ENCODE measurements at places on chromosomes 3 and 15.

DNA sequence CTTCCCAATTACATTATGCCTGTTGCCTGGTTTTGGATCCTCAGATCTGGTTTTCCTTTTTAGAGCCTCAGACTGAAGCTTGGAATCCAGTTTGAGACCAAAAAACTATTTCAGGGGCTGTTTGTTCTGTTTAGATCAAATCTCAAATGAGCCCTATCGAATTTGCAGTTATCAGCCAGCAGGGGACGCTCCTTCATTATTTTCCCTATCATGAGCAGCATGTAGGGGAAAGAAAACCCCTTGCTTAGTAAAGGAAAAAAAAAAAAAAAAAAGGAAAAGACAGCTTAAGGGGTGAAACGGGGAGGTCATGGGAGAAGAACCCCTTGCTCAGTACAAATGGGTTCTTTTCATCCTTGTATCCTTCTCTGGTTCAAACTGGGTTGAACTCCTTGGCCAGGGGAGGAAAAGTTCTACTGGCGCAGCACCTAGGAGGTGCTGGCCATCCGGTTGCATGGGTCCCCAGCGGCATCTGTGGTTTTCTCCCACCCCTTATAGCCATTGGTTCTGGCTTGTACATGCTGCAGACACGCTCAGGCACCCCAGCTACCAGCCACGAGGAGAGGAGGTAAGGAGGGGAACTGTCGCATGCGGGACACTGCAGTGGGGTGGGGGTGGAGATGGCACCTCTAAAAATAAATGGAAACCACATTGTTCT, 1375.1 kb upstream of the ALCAM start:
- DNase-seq, result no peak

DNA sequence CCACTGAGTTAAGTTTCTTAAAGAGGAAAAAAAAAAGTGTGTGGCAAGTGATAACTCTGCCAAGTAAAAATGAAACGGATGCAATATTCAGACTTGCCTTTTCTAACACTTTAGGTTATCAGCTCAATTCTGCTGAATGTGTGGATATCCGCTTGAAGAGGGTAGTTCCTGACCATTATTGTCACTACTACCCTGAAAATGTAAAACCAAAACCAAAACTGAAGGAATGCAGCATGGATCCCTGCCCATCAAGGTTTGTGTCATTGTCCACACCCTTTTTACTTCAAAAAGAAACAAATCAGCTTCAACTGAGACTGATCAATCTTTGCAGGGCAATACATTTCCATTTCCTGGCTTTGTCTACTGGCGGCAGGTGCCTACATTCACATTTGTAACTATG, 236.1 kb downstream of the ADAMTSL3 start:
- no peak for DNase-seq

DNA sequence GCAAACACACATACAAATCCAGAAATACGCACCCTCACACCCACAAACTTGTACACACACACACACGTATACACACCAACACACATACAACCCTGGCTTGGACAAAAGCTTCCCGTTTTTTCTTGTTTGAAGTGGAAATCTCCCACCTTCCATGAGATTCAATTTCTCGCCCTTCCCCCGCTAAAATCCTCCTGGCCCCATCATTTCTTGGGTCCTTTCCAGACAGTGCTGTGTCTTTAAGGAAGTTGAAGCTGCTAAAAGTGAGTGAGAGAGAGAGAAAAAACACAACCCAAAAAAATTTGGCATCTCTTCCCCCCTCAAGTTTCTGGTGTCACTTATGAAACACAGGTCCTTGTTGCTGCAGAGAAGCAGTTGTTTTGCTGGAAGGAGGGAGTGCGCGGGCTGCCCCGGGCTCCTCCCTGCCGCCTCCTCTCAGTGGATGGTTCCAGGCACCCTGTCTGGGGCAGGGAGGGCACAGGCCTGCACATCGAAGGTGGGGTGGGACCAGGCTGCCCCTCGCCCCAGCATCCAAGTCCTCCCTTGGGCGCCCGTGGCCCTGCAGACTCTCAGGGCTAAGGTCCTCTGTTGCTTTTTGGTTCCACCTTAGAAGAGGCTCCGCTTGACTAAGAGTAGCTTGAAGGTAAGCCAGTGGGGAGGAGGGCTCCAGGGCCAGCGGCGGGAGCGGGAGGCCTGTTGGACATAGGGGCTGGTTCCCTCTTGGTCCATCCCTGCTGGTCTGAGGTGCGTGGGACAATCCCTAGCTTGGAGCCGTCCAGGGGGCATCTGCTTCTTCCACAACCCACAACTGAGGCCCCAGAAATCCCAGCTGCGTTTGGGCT, at the start of gene ISLR:
ISLR (plus strand) TSS at position 331 of the 839 bp plus-strand sequence. CDS start 1,149 bp downstream, outside the sequence.
- no peak for DNase-seq

DNA sequence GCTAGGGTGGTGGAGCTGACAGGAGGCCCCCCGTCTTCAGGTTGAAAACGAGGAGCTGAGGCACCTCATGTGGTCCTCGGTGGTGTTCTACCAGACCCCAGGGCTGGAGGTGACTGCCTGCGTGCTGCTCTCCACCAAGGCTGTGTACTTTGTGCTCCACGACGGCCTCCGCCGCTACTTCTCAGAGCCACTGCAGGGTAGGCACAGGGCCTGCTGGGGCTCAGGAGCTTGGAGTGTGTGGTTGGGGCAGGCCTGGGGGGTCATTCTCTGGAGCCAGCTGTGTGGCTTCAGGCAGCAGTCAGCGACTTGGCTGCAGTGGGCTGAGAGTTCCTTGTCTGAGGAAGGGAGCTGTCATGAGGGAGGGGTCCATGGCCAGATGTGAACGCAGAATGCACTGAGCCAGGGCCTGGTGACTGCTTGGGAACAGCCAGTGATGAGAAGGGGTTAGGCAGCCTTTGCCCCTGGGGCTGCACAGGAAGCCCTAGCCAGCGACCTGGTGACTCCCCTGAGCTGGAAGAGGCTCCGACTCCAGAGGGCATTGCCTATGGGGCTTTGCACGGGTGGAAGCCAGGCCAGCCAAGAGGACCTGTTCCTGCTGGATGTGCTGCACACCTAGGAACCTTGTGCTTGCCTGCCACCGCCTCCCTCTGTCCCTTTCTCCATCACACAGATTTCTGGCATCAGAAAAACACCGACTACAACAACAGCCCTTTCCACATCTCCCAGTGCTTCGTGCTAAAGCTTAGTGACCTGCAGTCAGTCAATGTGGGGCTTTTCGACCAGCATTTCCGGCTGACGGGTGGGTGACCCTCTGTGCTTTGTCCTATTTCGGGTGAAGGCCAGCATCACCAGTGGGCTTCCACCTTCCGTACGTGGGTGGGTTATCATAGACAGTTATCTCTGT, 4.9 kb upstream of the STAB1 start:
- no peak for DNase-seq

DNA sequence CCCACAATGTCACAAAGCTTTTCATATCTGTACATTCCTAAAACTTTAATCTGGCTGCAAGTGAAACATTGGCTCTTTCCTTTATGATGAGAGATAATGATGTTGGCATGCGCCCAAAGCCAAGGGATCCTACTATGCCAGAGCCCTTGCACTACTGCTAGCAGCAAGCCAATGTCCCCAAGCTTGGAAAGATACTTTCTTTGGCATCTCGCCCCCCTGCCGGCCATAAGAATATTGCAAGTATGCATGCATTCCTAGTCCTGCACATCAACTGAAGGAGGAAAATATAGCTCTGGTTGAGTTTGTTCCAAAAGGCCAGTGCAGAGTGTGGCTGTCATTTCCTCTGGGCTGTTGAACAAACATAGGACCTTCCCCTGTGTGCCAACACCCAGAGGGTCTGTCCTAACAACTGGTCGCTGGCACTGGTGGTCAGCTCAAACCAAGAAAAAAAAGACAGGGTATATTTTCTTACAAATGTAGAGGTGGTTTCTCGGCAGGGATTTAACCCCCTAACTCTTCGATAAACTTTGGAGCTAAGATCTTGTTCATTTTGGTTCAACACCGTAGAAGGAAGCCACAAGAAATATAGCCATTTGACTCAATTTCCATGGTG, 120.9 kb upstream of the ZBED2 start:
- DNase-seq, result peak; percentile 69
